ENCODE measurements at places on chromosomes 7 and 10.

DNA sequence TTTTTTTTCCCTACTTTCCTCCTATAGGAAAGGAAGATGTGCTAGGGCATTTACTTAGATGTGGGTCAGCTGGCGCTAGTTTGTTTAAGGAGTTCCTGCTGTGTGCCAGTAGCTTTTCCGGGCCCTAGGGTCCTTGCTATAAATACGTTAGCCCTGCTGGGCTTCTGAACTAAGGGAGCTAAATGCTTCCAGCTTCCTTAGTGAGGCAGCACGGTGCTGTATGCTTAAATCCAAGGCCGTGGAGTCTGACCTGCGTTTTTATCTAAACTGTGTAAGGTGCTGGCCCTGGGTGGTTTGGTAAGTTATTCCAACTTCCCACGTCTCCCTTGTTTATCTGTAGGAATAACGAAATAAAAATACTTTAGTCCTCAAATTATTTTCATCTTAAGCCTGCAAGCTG lies 594 bp downstream of the TDRD1 start:
- no peak for DNase-seq

DNA sequence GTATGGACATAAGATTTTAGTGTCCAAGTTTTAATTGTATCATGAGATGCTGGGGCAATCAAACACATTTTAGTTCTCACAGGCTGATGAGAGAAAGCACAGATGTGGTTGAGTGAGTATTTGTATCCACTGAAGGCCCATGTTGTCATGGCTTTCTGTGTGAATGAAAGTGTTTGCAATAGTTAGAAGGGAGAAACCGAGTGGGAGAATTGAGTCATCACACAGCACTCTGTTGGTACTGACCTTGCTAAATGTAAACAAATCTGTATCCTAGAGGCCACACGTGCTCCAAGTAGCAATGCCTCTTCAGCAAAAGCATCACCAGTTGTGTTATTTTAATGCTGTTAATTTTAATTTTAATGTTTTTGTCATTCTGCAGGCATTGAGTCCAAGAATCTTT lies 121.2 kb downstream of the EMX2 start:
- DNase-seq = no peak

- DNase-seq = no peak
Measured at GRCh38 chr7:131072505-131073091, 255.1 kb upstream of the MKLN1 start.

DNA sequence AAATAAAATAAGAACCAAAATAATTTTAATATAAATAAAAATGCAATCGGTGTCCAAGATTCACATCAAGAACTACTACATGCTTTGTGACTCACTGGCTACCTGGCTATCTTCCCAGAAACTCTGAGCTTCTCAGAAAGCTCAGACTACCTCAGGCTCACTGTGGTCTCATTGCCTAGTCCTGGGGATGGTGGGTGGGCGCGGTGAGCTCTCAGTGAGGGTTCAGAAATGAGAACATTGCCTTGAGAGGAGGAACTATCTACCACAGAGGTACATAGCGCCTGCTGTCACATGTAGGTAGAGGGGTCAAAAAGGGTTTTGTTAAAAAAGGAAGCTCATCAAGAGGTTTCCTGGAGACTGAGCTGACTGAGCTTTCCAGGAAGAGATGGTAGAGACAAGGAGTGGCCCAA lies 108.0 kb downstream of the WDFY4 start:
- DNase-seq = no peak

- no peak for DNase-seq
Measured at GRCh38 chr7:24737281-24737680, 20.0 kb downstream of the GSDME start.

DNA sequence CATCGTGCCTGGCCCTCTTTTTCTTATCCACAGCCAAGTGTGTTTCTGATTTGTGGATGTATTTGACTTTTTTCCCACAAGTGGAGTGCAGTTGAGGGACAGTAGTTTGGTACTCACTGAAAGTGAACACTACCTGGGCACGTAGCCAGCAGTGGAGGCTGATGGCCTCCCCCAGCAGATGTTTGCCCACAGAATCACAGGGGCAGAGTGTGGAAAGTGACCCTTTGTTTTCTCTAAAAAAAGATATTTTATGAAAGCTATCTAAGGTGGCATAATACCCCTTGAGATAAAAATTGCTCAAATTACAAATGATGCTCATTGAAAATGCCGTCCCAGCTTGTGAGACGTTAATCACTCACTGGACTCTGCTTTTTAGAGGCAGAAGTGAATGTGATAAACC lies 29.1 kb downstream of the WDR37 start:
- no peak for DNase-seq

DNA sequence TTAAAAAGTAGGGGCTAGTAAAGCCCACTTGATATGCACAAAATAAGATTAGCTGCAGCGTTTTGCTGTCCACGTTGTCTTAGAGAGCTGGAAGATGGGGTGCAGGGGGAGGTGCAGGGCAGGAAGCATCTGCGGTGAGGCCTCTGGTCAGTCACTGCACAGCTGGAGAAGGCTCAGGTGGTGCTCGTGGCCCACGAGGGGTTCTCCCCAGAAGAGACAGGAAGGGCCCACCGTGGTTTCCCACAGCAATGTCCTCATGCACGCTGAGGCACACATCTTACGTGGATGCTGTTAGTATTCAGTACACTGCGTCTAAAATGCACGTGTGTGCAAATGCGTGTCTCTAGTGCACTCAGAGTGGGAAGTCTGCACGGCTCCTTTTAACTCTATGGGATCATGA lies 582.1 kb downstream of the PTPRN2 start:
- no peak for DNase-seq

DNA sequence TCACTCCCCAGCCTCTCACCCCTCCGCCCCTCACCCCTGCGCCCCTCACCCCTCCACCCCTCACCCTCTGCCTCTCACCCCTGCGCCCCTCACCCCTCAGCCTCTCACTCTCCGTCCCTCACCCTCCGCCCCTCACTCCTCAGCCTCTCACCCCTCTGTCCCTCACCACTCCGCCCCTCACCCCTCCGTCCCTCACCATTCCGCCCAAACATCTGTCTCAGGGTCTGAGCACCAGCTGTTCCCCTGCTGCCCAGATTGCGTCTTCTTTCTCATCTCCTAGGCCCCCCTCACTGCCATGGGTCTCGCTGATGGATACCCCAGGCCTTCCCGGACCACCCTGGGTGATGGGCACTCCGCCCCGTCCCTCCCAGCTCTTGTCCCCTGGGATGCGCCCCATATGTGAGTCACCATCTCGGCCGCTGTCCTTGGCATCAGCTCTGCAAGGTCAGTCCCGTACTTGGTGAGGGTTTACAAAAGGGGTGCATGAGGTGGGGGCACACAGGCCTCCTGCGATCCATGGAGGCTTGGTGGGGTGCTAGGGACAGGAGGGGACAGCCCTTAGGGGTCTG lies 65.4 kb upstream of the GNA12 start:
- DNase-seq = no peak

- DNase-seq = no peak
Measured at GRCh38 chr7:15855525-15856109, 169.1 kb upstream of the MEOX2 start.

GRCh38 chr7:116213361-116214130 lies 3.2 kb downstream of the TES start:
- DNase-seq = no peak

DNA sequence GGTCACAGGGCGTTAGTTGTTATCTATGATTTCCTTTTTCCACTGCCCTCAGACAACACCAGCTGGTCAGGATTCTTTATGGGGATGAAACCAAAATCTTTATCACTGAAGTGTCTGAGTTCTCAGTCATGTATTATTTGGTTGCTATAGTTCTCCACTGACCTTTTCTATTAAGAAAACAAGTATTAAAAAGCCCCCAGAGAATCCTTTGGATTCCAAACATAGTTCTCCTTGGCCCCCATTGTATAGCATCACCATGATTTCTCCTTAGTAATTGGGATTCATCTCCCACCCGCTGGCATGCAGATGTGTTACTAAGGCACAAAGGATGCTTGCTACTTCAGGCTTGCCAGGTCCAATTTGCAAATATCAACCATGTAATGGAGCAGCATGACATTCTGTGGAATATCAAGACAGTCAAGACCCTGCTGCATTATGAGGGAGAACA lies 94.3 kb downstream of the IQUB start:
- DNase-seq = no peak

DNA sequence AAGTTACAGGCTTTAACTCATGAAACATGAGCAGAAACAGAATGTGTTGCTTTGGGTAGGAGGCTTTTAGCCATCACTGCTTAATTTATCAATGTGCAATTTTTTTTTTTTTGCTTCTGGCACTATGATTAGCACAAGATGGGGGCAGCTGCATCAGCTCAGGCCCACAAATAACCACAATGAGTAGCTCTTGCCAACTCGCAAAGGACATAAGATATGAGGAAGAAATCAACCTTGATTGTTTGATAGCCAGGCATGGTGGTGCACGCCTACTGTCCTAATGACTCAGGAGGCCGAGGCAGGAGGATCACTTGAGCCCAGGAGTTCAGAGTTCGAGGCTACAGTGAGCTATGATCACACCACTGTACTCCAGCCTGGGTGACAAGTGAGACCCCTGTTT lies 12.3 kb downstream of the NOD1 start:
- no peak for DNase-seq

DNA sequence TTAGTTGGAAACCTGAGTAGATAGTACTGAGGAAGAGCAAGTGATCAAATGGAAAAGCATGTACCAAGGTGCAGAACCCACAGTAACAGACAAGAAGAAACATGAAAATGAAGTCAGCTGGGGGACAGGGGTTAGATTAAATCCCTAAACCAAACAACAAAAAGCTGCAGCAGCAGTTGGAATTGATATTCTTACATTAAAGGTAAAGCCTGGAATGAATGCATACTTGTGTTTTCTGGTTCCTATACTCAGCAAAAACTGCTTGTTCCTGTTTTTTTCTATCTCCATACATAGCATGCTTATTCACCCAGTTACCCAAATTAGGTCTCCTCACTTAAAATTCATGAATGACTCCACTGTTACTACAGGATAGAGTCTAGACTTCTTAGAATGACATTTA lies 92.4 kb downstream of the TPST1 start:
- no peak for DNase-seq

- no peak for DNase-seq
Measured at GRCh38 chr7:46586406-46586805, 665.3 kb upstream of the IGFBP3 start.

DNA sequence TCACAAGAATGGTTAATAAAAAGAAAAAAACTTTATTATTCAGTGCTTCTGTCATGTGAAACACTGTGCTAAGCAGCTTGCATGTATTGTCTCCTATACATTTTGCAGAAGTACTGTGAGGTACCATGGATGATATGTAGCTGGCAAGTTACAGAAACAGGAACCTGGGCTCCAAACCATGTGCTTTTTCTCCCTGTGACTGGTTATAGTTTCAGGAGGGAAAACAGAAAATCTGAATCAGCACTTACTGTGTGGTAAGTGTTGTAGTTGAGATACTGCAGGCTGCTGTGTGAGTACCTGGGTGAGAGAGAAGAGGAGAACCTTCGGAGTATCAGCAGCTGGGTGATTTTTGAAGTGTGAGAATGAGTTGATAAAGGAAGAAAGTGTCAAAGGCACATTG lies 285.0 kb downstream of the SUGCT start:
- DNase-seq = no peak

DNA sequence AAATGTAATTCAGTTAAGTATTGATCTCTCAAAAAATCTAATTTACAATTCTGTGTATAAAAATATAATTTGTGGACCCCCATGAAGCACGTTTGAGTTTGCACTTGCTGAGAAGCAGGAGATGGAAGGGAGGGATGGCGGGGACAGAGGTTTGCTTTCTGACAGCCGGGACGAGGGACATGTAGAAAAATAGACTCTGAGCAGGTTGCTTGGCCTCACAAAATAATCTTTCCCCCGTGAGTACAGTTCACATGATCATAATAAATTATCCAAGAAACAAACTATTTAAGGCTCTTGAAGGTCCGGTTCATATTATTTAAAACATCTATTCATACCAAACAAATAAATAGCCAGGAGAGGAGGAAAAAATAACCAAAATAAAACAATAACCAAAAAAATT lies 10.0 kb downstream of the SHH start:
- no peak for DNase-seq

DNA sequence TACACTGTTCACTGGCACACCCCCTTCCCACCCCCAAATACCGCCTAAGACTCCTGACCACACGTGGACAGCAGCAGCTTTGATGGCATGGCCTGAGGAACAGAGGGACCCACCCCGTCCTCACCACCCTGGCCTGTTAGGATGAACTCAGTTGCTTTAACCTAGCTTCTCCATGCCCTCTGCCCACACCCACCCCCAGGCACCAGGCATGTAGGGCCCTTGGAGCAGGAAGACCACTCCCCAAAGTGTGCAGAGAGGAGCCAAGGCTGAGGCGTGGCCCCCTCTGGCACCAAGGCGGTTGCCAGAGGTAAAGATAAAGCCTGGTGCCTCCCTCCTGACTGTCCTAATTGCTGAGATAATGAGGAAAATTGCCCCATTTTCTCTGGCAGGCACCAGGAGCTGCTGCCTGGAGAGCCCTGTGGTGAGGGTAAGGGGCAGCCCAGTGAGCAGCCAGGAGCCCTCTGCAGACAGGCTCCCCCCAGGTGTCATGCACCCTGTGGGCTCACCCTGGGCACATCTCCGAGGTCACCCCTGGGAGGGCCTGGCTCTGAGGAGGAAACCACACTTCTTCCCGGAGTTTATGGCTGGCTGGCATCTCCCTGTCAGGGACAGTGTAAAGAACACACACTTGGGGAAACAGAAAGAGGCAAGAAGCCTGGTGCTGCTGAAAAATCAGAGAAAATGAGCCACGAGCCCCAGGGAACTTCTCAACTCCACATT lies 47.7 kb downstream of the LRRC20 start:
- DNase-seq = no peak

DNA sequence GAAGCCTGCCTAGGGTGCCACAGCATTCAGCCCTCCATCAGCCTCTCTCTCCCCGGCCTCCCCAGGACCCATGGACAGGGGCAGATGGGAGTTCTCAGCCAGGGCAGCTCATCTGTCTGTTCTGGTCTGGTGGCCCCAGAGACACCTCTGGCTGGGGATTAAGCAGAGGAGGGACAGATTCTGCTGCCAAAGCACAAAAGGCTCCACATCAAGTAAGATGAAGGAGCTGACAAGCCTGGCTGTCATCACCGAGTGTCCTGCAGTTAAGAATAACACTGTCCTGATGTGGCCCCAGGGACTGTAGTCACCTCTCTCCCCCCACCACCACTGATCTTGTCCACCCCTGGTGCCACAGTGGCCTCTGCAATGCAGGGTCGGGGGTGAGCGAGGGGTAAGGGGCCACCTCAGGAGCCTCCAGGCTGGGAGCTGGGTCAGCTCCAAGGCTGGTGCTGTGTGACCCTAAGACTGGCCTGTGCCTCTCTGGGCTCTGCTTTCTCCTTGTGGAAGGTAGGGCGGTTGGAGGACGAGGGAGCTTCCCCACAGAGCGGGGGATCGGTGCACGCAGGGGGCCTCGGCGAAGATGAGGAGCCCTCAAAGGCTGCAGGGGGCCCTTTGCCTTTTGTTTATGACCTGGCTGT lies 18.7 kb downstream of the C10orf105 start:
- DNase-seq = no peak
